ENCODE measurements at places on chromosomes 5 and 9.

- DNase-seq, result no peak
Observed at GRCh38 chr9:114551750-114552685, 35.6 kb upstream of the ATP6V1G1 start.

DNA sequence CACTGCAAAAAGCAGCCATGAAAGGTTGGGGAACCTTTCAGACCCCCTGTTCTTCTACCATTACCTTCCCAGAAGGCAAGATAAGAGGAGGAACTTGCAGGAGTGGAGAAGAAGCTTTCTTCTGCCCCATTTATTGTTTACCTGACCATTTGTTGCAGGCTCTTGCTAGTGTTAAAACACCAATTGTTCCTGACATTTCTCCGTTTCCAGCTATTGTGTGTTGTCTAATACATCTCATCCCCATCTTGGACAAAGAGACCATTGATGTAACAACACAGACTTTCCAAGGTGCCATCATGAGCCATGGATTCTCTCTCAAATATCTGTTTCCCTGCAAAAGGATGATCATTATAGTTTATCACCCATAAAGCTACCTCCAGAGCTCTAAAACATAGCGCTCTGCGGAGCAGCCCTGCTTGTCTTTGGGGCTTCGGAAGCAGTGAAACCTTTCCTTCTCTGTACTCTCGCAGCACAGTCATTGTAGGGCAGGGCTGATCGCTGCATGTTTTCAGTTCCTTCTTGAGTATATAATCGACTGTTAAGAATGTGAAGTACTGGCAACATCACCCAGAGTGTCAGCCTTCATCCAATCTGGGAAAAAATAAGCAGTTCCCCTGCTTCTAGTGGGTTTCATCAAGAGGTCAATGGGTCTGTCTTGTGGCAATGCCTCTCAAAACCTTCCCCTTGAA, 680.0 kb downstream of the SEMA5A start:
- DNase-seq, result no peak

GRCh38 chr9:115972843-115973595, 180.6 kb upstream of the PAPPA start:
- DNase-seq, result no peak

- no peak for DNase-seq
Observed at GRCh38 chr9:89223396-89223977, 44.9 kb upstream of the SHC3 start.

DNA sequence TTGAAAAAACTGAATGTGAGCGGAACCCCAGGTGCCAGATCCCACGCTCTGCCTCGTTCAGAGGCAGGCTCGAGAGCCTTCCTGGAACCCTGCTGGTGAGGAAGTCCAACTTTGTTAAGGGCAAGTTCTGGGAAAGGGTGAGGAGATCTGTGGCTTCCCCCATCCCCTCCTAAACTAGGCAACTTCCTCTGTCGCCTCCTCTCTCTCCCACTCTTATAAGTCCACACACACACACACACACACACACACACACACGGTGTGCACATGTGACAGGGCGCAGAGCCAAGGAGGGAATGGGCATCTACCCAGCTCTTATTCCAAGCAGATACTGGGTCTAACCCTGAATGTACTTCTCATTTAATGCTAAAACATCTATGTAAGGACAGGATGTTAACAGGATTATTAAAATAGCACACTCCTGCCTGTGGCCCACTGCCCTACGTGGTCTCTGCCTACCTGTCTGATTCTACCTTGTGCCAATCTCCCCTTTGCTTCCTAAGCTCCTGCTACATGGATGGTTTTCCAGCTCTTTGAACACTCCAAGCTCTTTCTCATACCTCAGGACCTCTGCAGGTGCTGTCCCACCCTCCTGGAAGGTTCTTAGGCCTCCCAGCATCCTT, 72.4 kb upstream of the FBXW11 start:
- DNase-seq, result no peak

GRCh38 chr5:89320421-89321277, 437.7 kb upstream of the MEF2C start:
- no peak for DNase-seq

DNA sequence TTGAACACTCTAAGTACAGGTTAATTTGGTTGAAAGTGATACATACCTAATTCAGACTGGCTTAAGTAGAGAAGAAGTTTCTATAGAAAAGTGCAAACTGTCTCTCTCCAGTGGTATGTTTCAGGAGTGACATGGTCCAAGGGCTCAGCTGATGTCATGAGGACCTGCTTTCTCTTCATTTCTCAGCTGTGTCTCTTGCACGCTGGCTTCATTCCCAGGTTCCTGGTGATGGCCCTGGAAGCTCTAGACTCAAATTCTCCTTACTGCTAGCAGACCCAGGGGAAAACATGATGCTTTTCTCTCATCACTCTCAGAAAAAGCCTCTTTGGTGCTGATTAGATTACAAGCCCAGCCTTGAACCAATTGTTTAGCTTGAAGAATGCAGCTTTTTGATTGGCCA, 211.9 kb upstream of the CLINT1 start:
- DNase-seq, result no peak

DNA sequence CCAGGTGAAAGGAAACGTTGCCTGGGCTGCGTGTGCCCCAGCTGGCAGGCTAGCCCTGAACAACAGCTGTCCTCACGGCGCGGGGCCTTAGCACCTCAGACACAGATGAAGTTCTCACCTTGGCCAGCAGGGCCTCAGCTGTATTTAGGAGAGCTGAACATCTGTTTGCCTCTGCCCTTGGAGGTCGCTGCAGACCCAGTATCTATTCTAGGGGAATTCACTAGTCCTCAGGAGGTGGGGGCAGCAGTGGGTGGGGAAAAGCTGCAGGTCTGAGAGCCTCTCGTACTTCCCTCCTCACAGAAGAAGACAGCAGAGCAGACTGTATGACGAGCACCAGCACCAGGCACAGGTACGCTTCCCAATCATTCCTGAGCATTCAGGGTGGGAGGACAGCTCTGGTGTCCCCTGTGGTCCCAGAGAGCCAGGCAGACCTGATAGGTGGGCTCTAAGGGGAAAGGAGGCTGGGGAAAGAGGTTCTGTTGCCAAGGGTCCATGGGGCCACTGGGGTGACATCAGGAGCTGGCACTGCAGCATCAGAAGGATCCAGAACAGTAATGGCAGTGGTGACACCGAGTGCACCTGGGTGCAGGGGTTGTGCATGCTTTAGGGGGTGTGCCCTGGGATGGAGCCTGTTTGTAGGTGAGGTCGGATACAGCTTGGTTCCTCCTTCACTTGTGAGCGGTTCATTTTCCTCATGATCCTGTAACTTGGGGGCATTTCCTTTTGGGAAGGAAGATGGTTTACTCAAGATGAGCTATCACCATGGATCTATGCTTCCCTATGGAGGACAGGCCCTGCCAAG, 13.8 kb downstream of the CD74 start:
- no peak for DNase-seq

GRCh38 chr9:91458906-91459305, 35.3 kb upstream of the NFIL3 start:
- DNase-seq, result no peak

GRCh38 chr5:179454356-179454755, 96.0 kb upstream of the RUFY1 start:
- DNase-seq, result no peak

DNA sequence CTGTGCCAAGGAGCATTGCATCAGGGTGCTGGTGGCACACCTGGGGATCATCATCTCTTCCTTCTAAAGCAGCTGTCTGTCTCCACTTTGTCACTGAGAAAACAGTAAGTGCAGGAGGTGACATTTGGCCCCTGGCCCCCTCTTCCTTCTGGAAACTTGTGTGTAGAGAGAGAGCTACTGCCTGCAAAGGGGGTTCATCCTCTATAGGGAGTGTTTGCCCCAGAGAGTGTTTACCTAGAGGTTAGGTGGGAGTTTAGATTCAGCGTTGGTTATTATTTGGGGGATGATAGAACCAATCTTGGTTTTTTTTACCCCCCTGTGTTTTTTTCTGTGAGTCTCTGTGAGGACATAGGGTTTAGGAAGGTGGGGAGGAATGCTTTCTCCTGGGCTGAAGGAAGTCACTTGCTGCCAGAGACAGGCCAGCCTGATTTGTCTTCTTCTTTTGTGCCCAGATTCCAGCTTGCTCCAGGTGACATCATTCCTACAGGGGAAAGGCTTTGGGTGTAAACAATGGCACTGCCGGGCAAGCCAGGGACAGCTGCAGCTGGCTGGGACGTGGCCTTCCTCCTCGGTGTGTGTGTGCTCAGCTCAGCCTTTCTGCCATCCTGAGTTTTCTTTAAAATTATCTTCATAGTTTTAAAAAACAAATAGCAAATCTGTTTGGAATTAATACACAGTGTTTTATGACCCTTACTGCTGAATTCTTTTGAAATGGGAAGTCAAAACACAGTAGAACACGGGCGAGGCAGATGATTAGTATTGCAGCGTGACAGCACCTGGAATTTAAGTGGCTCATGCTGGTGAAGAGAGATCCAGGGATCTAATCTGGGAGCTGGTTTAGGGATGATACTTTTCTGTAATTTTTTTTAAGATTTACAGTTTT, 24.5 kb downstream of the PRRC2B start:
- DNase-seq, result no peak

- no peak for DNase-seq
Observed at GRCh38 chr5:92969191-92969780, 611.7 kb downstream of the NR2F1-AS1 start.

- no peak for DNase-seq
Observed at GRCh38 chr9:16258708-16259107, 611.8 kb downstream of the BNC2 start.

GRCh38 chr5:14286007-14286406, 142.9 kb downstream of the TRIO start:
- no peak for DNase-seq

- DNase-seq, result no peak
Observed at GRCh38 chr5:32249668-32250067, 63.1 kb downstream of the MTMR12 start.

DNA sequence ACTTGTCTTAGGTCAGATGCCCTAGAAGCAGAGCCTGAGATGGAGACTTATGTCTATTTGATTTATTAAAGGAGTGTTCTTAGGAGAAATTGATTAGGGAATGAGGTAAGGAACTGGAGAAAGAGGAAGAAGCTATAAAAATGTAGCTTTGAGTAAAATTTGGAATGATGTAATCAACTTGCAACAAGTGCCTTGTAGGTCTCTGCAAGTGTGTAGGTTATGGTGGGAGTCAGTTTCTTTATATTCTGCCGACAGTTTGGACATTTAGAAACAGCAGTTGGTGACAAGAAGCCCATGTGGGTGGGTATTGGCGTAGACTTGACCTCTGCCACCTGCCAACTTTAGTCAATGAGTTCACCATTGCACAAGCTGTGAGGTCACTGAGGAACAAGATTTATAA, 986.5 kb downstream of the CDH18 start:
- no peak for DNase-seq
